ENCODE measurements at places on chromosomes 2 and 18.

GRCh38 chr2:10243926-10244270 lies 58.8 kb upstream of the HPCAL1 start:
- no peak for DNase-seq

DNA sequence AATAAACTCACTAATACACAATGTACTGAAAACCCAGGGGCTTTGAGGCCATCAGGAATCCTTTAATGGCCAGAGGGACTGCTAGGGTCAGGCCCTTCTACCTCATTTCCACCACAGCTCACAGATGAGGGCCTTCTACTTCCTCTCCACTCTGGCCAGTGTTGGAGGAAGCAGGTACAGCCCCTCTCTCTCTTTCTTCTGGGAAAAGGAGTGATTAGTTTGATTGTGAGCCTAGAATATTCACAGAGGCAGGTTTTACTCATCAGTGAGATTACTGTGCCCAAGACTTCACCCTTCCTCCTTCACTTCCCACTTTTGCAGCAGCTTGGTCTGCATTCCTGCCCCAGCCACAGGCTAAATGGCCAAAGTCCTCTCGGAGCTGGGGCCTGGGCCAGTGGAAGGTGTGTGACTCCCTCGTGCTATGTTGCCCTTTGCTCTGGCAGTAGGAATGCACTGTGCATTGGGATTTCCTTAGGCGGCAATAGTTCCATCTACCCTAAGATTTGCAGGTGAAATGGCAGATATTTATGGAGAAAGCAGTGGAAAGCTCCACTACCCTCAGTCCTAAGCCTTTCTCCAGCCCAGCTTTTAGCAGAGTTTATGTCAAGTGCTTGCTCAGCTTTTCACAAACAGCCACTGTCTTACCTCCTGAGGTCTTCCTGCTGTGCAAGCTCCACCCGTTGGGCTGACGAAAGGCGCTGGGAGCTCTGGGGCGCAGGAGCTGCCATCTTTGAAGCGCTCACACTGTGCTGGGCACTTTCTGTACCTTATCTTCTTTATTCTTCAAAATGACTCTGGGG lies 36.2 kb upstream of the YES1 start:
- no peak for DNase-seq

- no peak for DNase-seq
These were observed 481.0 kb downstream of the TNS1 start for GRCh38 chr2:217521820-217522219.

GRCh38 chr18:48785736-48786454 lies 164.9 kb downstream of the SMAD7 start:
- DNase-seq: no peak

DNA sequence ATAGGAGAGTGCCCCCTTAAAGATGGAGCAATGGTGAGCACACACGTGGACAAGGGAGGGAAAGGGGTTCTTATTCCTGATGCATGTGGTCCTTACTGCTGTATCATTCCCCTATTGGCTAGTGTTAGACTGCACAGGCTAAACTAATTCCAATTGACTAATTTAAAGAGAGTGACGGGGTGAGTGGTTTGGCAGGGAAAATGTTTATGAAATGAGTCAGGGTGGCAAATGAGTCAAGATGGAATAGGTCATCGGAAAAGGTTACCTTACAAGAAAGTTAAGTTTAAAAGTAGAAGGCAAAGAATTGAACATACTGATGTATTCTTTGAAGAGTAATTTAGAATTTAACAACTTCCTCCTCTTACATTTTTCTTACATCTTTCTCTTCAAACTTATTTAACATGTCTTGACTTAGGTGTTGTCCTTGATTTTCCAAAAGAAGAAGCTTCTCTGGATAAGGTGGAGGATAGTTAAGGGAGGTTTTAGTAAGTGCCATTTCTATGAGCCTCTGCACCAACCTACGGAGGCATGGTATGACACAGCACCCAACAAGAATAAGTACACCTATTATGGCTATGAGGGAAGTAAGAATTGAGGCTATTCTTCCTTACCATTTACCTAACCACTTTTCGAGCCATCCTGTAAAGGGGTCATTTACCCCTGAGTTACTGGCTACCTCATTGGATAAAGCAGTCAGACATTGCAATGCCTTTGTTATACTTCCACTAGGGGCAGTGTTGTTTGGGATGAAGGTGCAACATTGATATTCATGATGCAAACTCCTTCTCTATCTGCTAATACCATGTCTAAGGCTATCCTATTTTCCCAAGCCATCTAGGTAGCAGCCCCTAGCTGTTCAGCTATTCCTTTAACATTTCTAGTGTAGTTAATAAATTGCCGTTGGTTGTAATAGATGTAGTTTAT lies 1345.8 kb upstream of the LRRTM1 start:
- DNase-seq: no peak

DNA sequence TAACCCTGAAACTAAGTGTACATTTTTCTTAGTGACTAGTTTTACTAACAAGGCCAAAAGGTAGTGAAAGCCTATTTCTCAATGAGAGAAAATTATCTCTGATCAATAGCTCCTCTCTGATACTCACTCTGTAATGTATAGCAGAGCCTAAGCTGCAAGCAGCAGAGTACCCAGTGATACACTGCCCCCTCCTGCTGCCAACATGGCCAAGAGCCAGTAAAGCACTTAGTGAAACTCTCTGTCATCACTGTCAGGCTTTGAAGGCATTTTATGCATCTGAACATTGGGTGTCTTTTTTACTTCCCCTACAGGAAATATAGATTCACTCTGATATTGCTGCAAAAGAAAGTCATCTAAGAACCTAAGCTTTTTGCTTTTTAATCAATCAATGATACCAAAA lies 784.1 kb upstream of the CDH7 start:
- DNase-seq: no peak

- DNase-seq: no peak
These were observed 978.2 kb downstream of the CPS1 start for GRCh38 chr2:211534632-211535031.

DNA sequence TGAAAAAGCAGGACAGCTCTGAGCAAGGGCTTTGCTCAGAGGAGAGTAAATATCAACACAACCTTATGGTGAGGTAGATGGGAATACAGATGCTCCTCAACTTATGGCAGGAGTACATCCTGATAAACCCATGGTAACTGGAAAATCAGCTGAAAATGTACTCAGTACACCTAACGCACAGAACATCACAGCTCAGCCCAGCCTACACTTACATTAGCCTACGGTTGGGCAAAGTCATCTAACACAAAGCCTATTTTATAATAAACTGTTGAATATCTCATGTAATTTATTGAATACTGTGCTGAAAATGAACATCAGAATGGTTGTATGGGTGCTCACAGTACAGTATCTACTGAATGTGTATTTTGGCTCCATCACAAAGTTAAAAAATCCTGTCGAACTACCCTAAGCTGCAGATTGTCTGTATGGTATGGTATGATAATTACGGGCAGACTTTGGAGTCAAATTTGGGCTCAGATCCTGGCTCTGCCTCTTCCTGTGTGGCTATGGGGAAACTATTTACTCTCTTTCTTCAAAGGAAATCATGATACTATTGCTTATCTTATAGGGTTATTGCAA lies 120.3 kb upstream of the LYPD1 start:
- no peak for DNase-seq

GRCh38 chr2:69438580-69438979 lies 1.3 kb upstream of the NFU1 start:
- no peak for DNase-seq

- no peak for DNase-seq
These were observed 13.9 kb upstream of the SULT1C4 start for GRCh38 chr2:108363908-108364225.

Measured in D721Med (cell line).